AG08396 (cell line): ENCODE measurements at places on chromosomes 13 and 19.
A peak's percentile ranks its signal among the peaks of the same experiment; 100 is the strongest.

GRCh38 chr13:109366525-109366924 lies 419.9 kb downstream of the IRS2 start:
- DNase-seq, result no peak

DNA sequence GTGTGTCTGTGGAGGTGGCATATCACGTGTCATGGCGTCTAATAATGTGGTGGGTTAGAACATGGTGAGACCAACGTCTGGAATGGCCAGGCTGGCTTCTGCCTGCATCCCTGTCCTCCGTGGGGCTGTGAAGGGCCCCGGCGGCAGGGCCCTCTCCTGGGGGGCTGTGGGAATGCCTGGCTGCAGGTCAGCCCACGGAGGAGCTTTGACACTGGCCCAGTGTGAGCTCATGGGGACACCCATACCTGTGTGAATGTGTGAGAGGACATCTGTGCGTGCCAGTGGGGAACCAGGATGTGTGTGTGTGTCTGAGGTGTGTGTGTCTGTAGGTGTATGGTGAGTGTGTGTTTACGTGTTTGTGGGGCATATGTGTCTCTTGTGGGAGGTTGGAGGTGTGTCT lies 300.1 kb downstream of the TEX29 start:
- DNase-seq, result no peak

GRCh38 chr13:106103779-106104178 lies 431.7 kb downstream of the EFNB2 start:
- DNase-seq, result no peak

DNA sequence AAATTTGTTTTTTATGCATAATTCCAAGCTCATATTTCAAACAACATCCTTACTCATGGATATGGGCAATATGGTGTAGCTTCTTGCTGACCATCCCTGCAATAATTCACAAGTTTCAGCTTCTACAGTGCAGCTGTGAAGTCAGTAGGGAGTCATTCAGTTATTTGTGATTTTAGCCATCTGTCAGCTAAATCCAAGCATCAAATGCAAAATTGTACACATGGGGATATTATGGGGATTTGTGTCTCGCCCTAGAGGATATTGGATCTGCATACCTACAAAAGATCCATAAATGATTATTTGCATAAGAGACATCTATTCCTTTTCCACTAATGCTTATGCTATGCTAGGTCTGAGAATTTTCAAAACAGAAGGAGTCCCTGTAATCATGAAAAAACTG lies 217.9 kb upstream of the SLITRK5 start:
- DNase-seq, result no peak

DNA sequence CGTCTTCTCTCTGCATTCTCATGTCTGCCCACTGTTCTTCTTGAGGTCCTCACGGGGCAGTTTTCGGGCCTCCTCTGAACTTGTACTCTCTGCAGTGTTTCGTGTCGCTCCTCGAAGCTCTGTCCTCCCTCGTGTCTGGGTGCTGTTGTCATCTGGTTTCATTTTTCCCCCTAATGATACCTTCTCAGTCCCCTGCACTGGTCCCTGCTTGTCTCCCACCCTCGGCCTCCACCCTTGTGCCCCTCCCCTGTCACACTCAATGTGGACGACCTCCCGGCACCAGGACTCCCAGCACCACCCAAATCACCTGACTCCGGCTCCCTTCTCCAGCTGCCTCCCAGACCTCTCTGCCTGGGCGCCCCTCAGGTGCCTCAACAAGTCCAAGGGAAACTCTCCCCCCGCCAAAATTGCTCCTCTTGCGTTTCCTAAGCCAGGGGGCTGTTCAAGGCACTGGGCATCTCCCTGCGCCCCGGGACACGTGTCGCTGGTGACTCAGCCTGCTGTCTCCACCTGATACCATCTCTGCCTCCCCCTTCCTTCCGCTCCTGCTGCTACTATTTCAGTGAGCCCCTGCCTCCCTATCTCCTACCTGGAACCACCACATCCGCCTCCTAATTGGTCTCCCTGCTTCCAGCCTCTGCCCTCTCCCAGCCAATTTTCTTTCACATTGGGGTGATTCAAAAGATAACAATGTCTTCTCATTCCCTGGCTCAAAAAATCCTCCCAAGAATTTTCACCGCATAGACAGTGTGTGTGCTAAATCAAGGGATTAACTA lies 49.5 kb downstream of the RFX2 start:
- DNase-seq, result no peak

DNA sequence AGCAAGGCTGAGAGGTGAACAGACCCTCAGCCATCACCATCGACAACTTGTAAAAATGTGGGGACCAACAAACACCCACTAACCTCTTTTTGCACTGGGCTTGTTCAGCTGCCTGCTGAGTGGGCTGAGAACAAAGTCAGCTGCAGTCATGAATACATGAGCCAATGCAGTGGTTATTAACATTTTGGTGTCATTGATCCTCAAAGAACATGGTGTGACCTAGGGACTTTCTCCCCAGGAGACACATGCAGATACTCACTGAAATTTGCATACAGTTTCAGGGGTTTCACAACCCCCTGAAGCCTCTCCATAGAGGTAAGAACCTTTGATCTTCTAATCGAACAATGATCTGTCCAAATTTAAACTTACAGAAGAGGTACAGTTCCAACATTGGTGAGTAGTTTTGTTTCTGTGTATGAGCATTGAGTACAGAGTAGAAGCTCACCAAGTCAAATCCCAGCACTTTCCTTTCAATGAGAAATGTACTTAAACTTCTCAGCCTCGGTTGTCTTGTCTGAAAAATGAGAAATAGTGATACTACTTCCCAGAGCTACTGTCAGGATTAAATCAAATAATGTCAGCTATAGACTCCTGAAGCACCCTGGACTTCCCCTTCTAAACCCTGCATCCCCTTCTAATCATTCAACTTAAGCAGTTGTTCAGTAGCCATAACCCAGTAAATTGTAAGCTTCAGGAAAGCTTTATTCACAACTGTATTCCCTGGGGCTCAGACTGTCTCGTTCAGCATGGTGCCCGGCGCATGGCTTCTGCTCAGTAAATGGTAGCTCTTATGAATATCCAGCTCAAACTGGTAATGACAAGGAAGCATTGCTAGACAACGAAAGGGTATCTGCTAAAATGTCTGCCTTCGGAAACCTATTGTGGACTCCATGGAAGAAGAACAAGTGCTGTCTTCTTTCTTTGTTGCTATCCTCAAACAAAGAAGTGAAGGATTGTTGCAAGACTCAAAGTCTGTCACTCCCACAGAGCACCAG lies 148.7 kb downstream of the FOXO1 start:
- DNase-seq, result no peak

DNA sequence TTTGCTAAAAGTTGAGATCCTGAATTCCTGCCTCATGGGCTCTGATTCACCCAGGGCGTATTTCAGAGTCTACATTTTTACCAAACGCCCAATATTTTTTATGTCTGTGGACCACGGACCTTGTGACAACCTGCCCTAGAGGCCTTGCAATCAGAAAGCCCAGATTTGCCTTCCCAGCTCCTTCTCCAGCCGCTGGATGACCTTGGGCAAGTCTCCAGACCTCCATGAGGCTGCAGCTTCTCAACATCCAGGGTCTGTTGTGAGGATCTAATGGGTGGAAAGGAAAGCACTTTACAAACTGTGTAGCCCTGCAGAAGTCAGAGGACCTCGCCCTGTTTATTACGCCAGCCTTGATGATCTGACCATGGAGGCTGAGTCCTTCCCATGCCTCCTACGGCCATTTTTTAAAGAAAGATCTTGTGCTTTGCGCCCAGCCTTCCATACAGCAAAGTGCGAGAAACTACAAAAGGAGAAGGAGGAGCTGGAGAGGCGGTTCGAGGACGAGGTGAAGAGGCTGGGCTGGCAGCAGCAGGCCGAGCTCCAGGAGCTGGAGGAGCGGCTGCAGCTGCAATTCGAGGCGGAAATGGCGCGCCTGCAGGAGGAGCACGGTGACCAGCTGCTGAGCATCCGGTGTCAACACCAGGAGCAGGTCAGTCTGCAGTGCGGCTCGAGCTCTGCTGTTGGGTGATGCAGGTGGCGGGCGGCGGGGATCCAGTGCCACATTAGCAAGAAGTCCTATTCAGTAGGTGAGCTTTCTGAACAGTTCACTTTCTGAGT lies 115.6 kb downstream of the SLC7A1 start:
- no peak for DNase-seq

- DNase-seq, result peak; percentile 81
Observed at GRCh38 chr19:41426952-41427646, at the start of gene B3GNT8. Gene B3GNT8 (minus strand): TSS chr19:41427374. CDS start chr19:41426778, 596 bp downstream.

- DNase-seq, result no peak
Observed at GRCh38 chr19:18091217-18091608, 4.5 kb upstream of the IL12RB1 start.

DNA sequence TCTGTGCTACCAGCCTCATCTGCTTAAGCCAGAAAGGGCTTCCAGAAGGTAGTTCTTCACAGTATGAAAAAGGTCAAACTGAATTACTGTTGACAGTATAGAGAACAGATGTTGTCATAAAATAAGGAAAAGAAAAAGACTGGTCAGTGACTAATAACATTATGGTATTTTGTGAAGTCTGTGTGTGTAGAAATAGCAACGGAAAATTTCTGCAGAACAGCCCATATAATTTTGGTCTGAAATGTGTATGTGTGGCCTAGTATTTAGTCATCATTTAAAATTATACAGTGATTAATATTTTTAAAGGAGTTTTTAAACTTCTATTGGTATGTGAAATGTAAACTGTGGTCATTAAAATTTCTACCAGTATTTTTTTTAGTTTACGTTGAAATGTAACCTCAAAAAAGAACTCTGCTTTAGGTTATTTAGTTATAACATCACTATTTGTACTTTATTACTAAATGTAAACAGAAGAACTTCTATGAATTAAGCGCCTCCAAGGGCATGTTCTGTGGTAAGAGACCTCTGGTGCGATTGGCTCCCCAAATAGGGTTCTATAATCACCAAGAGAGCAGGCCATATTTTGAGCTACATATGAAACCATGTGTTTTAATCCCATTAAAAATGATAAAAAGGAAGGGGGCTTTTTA lies 3.3 kb upstream of the GPR183 start:
- DNase-seq, result peak; percentile 40

DNA sequence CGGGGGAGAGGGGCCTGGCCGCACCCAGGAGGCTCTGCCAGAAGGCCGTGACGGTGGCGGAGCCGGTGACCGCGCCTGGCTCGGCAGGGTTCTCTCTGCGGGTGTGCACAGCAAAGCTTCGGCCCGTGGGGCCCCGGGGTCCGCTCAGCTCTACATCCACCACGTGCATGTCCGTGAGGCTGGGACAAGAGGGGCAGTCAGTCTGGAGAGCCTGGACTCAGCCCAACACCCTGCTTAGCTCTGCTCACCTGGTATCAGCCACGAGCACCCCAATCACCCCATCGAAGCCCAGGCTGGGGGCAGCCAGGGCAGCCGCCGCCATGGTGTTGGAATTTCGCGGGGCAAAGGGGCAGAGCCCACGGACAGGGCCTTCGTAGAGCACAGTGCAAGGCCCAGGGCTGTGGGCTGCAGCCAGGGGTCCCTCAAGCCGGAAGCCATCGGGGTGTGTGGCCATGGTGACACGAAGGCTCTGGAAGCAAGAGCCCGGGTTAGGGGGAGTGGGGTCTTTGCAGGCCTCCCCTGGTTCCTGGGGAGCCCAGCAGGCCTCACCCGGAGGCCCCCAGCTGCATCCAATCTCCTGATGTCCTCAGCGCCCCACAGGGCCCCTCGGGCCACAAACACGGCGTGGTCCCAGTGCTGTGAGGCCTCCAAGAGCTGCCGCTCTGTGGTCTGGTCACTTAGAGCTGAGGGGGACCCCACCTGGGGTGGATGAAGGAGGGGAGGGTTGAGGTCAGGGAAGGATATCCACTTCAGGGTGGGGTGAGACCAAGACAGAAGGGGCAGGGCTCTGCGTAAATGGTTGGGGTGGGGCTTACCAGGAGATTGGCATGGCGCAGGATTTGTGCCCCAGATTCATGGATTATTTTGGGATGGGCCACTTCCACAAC lies 1.4 kb downstream of the ASPDH start:
- DNase-seq, result no peak

DNA sequence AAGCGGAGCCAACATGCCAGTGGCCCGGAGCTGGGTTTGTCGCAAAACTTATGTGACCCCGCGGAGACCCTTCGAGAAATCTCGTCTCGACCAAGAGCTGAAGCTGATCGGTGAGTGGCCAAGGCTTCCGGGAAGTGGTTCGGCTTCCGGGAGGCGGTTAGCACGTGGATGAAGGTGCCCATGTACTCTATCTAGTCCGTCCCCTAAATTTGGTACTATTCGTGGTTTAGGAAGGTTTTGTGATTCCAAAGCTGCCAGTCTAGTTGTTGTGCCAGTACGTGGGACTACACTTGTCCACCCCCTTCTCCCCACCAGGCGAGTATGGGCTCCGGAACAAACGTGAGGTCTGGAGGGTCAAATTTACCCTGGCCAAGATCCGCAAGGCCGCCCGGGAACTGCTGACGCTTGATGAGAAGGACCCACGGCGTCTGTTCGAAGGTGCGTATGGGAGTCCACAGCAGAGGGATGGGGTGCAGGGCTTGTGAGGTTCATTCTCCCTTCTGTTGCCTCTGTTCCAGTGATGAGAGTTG lies 579 bp downstream of the RPS9 start:
- no peak for DNase-seq

- DNase-seq, result peak; percentile 35
Observed at GRCh38 chr13:76993021-76993420, 1.1 kb downstream of the CLN5 start.

- DNase-seq, result no peak
Observed at GRCh38 chr13:33213797-33214196, 71.8 kb downstream of the STARD13 start.

- DNase-seq, result no peak
Observed at GRCh38 chr19:49459388-49459787, 6.4 kb downstream of the ALDH16A1 start.

- DNase-seq, result no peak
Observed at GRCh38 chr13:77653301-77653700, 44.2 kb upstream of the SLAIN1 start.

- DNase-seq, result no peak
Observed at GRCh38 chr19:16118489-16119033, 6.9 kb downstream of the RAB8A start.

DNA sequence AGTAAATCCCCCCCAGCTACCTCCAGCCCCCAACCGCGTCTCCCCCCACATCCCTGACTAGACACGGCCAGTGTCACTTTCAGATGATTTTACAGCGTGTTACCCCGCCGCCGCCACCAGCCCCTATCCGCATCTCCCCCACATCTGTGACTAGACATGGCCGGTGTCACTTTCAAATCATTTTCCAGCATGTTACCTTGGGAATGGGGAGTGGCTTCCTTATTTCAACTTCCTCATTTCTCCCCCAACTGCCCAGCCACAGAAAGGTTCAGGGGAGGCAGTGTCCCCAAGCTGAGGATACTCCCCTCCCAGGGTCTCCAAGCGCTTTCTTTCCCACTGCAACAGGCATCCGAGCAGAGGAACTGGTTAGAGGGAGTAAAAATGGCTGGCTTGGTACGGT lies 18.4 kb downstream of the ADGRL1 start:
- DNase-seq, result no peak

DNA sequence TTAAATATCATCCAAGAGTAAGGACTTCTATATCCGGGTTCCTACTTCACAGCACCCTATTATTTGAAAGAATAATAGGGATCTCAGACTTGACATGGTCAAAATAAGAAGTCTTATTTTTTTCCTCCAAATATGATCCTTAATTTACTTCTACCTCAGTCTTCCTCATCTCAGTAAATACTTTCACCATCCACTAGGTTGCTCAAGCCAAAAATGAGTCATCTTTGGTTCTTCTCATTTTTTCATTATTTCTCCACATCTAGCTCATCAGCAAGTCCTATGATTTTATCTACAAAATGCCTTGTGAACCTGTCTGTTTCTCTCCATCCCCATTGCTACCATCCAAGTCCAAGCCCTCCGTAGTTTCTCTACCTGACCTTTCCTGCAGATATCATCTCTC lies 121.9 kb upstream of the GJB6 start:
- DNase-seq, result peak; percentile 23
